ENCODE measurements at places on chromosomes 3 and 15. TPM values are rescaled to one million over a fixed set of nuclear protein-coding genes. Genes with fewer than 3 reads are reported as not detected.

SLC2A2 gene
- polyA plus RNA-seq = not detected

STRC gene
- polyA plus RNA-seq = not detected

GRCh38 chr3:25033407-25034029 is 394.5 kb upstream of the RARB start:
- H3K27me3 ChIP-seq = no peaks in the 10 kb centered on the region
- DNase-seq = no peak
- H3K27ac ChIP-seq = no peak overlapping the region
- no peak overlapping the region for H3K4me3 ChIP-seq

- no peaks in the 10 kb centered on the region for H3K27me3 ChIP-seq
- no peak overlapping the region for H3K4me3 ChIP-seq
- DNase-seq = no peak
- H3K27ac ChIP-seq = no peak overlapping the region
Measured at GRCh38 chr3:149542375-149543312, 68.1 kb downstream of the TM4SF4 start.

- H3K4me1 ChIP-seq = no peaks in the 10 kb centered on the region
- no peaks in the 10 kb centered on the region for H3K36me3 ChIP-seq
- no peak for DNase-seq
- H3K27ac ChIP-seq = no peak overlapping the region
Measured at GRCh38 chr3:8762607-8763377, 6.6 kb downstream of the OXTR start.

DNA sequence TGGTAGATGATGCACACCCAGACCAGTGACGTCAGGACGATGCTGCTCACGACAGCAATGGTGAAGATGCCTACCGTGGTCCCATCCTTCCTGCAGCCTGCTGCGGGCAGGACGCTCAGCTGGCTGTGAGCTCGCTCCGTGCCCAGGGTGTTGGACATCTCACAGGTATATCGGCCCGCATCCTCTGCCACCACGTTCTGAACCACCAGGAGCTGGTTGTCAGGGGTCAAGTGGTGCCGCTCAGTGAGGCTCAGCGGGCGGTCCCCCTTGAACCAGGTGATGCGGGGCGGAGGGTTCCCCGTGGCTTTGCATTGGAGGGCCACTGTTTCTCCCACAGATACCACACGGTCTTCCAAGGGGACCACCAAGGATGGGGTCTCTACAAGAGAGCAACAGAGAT is 117.8 kb downstream of the LRIG1 start:
- no peak overlapping the region for H3K27ac ChIP-seq
- H3K4me3 ChIP-seq = no peak overlapping the region
- H3K27me3 ChIP-seq = no peaks in the 10 kb centered on the region
- DNase-seq = no peak
- H3K4me1 ChIP-seq = peaks cover 15% of the 10 kb centered on the region

DNA sequence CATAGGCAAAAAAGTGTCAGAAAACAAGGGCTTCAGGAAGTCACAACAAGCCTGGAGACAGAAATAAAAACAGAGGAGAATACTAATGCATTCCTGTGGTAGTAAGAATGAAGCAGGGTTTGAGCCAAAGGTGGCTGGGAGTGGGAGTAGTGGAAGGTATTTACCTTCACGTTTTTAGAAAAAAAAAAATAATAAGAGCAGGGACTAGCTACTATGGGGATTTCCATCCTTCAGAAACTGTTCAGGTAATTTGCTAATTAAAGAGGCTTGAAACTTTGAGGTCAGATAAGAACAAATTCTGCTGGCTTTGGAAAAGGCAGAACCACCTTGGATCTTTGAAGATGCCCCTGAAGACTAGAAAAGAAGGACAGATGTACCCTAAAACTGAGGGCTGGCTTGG is 18.4 kb downstream of the ILDR1 start:
- H3K36me3 ChIP-seq = no peaks in the 10 kb centered on the region
- no peak for DNase-seq
- H3K27ac ChIP-seq = no peak overlapping the region
- H3K4me1 ChIP-seq = no peaks in the 10 kb centered on the region
- H3K4me3 ChIP-seq = no peak overlapping the region

- no peak for DNase-seq
- H3K4me3 ChIP-seq = no peak overlapping the region
- no peak overlapping the region for H3K27ac ChIP-seq
- no peaks in the 10 kb centered on the region for H3K36me3 ChIP-seq
- H3K27me3 ChIP-seq = peaks cover 4% of the 10 kb centered on the region
- no peaks in the 10 kb centered on the region for H3K4me1 ChIP-seq
Measured at GRCh38 chr3:185680231-185680630, 94.1 kb downstream of the SENP2 start.
